ENCODE measurements at places on chromosomes 7 and 10. TPM values are rescaled to one million over a fixed set of nuclear protein-coding genes. Genes with fewer than 3 reads are reported as not detected.
A peak's percentile ranks its signal among the peaks of the same experiment; 100 is the strongest.

DNA sequence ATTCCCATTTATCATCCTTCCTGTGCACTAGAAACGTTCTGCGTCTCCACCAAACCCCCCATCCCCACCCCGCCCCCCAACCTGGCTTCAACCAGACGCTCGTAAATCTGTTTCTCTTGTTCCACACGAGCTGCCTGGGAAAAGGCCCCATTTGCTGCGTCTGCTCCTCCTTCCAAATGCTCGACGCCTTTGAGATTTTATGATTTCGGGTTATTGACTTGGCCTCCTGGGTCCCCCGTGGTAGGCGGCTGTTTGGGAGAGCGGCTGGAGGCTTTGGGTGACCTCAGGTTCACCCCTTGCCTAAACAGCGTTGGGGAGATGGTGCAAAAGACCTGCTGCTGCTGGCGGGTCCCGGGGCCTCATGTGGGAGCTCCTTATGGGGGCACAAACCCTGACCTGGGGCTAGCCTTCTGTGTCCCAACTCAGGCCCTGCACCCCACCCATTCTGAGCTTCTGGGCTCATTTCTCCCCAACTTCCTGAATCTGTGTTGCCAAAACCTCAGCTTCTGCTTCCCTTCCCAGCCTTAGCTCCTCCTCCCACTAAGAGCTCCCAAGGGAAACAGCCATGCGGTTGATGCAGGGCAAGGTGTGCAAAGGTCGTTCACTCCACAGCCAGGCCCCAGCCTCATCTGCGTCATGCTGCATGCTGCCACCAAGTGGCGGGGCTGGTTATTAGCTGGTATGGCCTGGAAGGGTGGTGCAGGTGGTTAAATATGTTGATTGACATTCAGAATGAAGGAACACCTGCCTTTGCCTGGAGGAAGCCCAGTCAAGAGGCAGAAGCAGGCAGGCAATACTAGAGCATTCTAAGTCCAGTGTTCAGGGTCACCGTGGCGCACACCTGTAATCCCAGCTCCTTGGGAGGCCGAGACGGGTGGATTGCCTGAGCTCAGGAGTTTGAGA is 49.1 kb upstream of the ELN start:
- DNase-seq = peak; percentile 23

The FFAR4 gene
- 2.5 TPM for total RNA-seq

The MACROH2A2 gene
- 4.1 TPM for total RNA-seq

The ZNF804B gene
- total RNA-seq = not detected

All from omental fat pad (tissue), 4 donors.